Iris pigment epithelial cell (primary cell): ENCODE measurements at places on chromosomes 4 and X.

GRCh38 chr4:142156256-142156655, 519.9 kb downstream of the IL15 start:
- DNase-seq, result no peak

DNA sequence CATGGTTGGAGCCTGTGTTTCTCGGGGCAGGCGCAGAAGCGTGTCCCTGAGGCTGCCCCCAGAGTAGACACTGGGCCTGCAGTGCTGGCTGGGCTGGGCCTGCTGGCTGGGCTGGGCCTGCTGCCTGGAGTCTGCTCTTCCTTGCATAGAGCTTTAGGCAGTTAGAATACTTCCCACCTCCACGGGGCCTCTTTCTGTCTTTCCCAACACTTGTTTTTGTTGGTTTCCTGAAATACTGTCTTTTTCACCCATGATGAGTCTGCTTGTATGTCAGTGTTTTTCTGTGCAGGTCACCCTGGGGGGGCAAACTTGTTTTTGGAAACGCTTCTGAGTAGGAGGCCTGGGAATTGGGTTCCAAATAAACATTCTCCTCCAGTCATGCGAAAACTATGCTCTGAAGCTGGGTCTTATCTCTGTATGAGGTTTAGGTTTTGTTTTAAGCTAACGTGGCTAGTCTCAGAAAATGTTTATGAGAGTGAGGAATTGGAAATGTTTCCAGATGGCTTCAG, 32.2 kb downstream of the TRMT44 start:
- DNase-seq, result peak; percentile 99

DNA sequence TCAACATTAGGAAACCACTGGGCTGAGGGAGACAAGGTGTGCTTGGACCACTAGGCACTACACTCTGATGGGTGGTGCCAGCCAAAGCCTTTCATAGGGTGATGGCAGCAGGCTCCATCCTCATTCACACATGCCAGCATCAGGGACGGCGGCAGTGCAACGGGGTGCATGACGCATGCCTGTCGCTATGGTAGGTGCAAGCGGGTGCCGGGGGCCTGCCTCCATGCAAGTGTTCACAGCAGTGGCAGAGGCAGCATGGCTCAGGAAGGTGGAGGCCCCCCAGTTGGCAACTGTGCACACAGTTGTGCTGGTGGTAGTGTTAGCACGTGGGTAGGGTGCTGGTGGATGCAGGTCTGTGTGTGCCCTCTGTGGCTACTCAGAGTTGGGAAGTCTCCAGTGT, 184.1 kb downstream of the RELL1 start:
- no peak for DNase-seq

DNA sequence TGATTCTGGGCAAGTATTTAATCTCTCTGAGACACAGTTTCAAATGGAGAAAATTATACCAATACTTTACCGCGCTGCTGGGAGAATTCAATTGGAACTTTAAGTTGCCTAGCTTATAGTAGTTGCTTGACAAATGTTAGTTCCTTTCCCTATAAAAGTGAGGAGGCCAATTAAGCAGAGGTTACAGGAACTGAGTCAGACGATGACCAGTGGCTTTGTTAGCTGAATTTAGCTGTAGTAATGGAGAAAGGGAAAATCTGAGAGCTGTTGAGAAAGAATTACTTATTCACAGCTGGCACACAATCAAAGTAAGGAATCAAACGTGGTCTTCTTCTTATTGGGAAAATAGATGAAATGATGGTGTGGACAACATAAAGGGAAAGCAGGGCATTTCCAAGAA, 29.6 kb downstream of the SMARCA1 start:
- peak; percentile 66 for DNase-seq

DNA sequence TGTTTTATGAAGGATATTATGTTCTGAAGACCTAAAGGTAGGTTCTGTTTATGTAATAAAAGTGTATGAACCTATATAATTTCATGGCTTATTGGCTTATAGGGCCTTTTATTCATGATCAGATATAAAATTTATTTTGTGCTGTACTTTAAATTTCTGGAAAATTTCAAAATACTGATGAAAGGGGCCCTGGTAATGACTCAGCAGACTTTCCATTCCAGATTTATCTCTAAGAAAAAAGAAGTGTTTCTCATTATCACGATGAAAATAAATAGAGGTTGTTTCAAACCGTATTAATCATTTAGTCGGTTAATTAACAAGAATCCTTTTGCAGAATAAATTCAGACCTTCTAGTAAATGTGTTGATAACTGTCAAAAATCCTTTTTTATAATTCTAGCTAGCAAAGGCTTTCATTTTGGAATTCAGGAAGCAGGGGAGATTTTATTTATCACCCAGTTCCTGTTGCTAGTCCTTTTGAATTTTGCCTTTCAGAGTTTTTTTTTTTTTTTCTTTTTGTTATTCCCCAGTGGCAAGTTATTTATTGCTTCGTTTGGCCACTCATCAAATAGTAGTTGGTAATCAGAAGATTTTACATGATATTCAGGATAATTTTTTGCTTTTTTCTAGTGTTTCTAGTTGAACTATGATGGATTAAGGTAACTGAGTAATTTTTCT, 5.4 kb upstream of the TAPT1 start:
- no peak for DNase-seq

DNA sequence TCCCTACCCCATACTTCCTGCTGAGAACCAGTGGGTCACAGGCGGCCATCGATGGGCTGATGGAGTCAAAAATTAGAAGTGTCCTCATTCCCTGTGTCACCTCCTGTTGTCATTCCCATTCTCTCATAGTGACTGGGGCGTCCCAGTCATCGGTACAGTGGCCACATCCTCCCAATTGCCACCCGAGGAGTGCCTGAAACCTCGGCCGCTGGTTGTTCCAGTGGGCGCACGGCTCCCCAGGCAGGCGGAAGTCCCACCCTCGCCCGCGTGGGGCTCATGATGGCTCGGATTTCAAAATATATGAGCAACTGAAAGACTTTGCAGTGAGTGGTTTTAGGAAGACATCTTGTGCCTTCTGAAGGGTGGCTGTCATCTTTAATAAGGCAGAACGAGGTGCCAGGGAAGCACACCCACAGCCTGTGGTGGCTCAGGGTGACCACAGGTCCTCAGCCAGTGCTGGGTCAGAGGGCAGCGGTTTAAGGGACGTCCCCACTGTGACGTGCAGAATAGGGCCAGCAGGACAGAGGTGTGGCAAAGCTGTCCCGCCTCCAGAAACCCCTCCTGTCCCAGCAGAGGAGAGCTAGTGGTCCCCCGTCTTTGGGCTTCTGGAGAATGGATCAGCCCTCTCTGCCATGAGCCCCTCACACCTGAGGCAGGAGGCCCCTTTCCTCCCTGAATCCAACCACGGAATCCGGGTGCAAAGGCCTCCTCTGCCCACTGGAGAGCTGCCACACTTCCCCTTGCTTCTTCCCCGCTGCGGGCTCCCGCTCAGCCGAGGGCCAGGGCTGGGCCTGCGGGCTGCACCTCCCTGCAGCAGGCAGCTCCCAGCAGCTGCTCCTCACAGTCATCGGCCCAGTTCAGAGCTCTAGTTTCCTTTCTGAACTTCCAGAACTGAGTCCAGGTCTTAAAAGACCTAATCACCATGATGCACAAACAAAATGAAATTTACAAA, 90.4 kb downstream of the ABLIM2 start:
- no peak for DNase-seq

- DNase-seq, result peak; percentile 86
These were observed 3.5 kb downstream of the TMSB4X start for GRCh38 chrX:12978205-12979025.

DNA sequence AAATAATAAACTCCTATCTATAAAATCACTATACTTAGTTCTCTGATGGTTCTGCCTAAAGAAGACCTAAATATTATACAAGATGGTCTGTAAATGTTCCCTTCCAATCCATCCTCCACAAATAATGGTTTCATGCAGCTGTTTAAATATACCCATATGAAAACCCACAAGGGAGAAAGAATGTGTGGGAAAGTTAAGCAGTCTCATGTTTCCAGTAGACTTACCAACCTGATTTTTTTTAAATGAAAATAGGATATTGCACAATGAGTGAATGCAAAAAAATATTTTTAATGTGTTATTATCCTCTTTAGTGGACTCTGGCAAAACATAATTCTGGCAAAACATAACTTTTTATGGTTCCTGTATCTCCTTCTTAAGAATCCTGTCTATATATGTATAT, 23.3 kb downstream of the CAMK2D start:
- DNase-seq, result peak; percentile 88

GRCh38 chr4:10253765-10254164, 137.2 kb upstream of the WDR1 start:
- no peak for DNase-seq

DNA sequence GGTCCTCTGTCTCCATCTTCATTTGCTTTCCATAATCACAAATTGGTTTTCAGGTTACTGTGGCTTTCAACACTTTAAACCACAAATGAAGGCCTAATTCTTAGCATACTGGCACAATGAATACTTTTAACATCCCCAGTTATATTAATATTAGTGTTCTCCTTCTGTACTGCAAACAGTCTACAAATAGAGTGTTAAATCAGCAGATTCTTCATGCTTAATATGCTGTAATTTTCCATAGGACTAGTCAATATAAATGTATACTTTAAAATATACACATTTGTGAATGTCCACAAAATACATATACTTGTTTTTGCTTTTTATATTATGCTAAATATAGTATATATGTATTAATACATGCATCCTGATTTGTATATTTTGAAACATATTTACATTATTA, 72.6 kb downstream of the SH3RF1 start:
- no peak for DNase-seq

- peak; percentile 29 for DNase-seq
These were observed 327.4 kb downstream of the PPP3CA start for GRCh38 chr4:101019941-101020401.

GRCh38 chrX:20463296-20464075, 196.8 kb upstream of the RPS6KA3 start:
- no peak for DNase-seq

GRCh38 chr4:165709973-165710526, 163.0 kb upstream of the TLL1 start:
- no peak for DNase-seq

DNA sequence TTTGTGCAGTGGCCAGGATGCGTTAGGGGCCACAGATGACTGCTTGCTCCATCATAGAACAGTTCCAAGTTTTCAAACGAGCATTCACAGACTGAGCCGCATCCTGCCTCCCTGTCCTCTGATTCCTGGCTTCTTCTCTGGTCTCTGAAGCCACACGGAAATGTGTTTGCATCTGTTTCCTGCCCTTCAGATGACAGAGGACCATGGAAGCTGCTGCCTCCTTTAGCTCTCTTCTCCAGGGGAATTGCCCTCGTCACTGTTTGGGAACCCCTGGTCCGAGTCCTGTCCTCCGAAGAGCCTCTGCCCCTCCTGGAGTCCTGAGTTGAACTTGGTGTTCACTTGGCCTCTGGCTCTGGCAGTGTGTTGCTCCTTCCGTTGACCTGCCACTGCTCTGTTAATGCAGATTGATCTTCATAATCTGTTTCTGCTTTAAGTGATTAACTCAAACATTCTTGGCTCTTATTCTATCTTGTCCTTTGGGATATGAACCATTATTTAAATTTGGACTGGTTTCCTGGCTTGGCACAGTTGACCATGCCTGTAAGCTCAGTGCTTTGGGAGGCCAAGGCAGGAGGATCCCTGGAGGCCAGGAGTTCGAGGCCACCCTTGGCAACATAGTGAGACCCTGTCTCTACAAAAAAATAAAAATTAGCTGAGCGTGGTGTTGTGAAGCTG, 96.0 kb downstream of the PTTG2 start:
- DNase-seq, result no peak

- DNase-seq, result no peak
These were observed 35.4 kb downstream of the JADE1 start for GRCh38 chr4:128844931-128845330.

DNA sequence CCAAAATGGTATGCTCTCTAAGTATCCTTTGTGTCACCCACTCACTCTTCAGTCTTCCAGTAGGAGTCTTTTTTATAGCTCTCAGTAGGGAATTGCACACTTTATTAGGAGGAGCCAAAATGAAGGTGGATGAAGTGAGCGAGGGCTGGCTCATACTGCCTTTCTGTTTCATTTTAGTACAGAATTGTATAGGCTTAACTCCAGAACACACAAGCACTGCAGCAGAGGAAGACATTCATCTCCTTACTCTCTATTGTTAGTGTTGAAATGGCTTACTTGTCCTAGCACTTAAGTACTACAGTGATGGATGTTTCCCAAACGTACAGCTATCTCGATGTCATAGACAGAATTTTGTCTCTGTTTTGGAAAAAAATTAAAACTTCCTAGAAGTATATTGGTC, 327.3 kb upstream of the ATOH1 start:
- no peak for DNase-seq

- DNase-seq, result peak; percentile 93
These were observed 214.9 kb upstream of the UGT8 start for GRCh38 chr4:114383721-114384120.

DNA sequence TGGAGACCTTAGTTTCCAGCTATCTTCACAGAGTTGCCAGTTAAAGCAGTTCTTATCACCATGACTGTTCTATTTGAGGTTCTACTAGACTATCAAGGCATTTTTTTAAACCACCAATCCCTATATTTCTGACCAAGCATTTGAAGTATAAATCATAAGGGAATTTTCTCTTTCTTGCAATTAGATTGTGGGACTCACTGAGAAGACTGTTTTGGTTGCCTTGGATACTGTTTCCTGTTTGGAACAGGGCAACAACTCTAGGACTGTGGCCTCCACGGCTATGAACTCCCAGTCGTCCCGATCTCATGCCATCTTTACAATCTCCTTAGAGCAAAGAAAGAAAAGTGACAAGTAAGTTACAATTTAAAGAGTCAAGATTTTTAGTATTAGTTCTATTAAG, 11.8 kb downstream of the KIF4A start:
- peak; percentile 64 for DNase-seq

GRCh38 chr4:154807042-154807630, 26.1 kb downstream of the RBM46 start:
- DNase-seq, result peak; percentile 53

- DNase-seq, result peak; percentile 1
These were observed 371.3 kb upstream of the INTU start for GRCh38 chr4:127261476-127261875.

GRCh38 chr4:152626790-152627189, 53.0 kb downstream of the TMEM154 start:
- no peak for DNase-seq

- DNase-seq, result no peak
These were observed 43.3 kb upstream of the MBNL3 start for GRCh38 chrX:132532097-132532496.

DNA sequence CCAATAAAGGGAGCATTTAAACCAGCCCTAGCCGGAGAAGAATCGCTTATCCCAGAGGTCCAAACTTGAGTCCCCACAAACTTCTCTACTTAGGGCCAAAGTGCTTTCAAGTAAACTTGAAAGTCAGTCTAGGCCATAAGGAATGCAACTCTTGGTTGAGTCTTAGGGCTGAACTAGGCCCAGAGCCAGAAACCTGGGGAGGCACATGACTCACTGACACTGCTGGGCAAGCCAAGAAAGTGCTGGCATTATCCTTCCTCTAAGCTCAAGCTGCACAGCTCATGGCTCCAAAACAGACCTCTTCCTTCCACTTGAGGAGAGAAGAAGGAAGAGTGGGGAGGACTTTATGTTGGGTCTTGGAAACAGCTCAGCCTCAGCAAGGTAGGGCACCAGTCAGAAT, 1257.3 kb upstream of the DIAPH2 start:
- DNase-seq, result peak; percentile 17
